ENCODE measurements at places on chromosomes 2 and 18. TPM values are rescaled to one million over a fixed set of nuclear protein-coding genes. Genes with fewer than 3 reads are reported as not detected.

Gene PLB1
- 0.39 TPM for total RNA-seq

Gene CRYGC
- total RNA-seq, result not detected

Gene ASIC4
- not detected for total RNA-seq

Gene ROCK2
- 31.6 TPM for total RNA-seq

Gene ANO7
- 0.78 TPM for total RNA-seq

Gene OBSL1
- 37.5 TPM for total RNA-seq

Measured in subcutaneous preadipocyte (primary cell).